ENCODE measurements at places on chromosomes 3 and 15. TPM values are rescaled to one million over a fixed set of nuclear protein-coding genes. Genes with fewer than 3 reads are reported as not detected.

Gene ERC2
- not detected for total RNA-seq

DNA sequence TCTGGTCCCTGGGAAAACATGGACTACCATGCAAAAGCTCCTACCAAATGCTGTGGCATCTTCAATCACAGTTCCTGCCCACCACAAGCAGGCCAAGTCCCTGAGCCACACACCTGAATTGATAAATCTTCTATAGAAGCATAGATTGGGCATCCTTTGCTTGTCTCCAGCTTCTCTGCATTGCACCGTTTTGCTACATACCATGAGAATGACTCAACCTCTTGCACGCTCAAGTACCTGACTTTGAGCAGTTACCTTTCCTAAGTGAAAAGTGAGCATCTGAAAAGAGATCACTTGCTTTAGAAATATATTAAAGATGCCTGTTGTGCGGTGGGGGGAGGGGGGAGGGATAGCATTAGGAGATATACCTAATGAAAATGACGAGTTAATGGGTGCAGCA lies 31.3 kb downstream of the GATM start:
- DNase-seq, result no peak

Gene COL8A1
- not detected for total RNA-seq

Gene PPM1M
- total RNA-seq, result 111 TPM

DNA sequence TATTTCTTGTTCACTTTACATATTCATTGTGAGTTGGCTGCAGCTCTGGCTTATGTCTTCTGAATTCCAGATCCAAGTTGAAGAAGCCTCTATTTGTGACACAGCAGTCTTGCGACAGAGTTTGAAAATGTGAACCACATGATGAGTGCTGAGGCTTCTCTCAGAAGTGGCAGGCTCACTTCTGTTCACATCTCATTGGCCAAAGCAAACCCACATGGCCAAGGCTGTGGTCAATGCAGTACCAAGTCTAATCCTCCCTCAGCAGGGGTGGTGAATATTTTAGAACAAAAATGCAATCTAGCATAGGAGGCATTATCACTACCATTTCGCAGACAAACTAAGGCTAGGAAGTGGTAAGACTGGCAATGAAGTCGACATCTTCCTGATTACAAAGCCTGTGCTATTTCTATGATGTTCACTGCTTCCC lies 45.2 kb downstream of the CDCP1 start:
- DNase-seq, result no peak

Gene CCNB2
- total RNA-seq, result 74.7 TPM

DNA sequence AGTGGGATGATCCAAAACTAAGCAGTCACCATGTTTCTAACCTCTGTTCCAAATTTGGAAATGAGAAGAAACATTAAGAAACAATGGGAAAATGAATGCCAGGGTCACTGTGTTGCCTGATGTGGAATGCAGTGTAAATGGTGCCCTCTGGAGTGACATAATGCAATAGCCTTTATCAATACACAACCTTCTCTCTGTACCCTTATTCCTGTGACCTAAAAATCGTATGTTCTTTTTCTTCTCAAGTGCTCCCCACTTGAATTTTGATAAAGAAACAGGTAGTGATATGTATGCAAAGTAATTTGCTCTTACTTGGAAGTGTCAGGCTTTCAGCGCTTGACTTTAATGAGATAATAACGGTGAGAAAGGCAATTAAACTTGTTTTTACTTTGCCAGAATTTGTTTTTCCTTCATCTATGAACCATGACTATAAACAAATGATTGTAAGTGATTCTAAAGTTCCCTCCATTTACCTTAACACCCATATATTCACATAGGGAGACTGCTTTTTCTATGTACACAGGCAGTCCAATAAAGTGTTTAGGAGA lies 145.8 kb upstream of the THRB start:
- DNase-seq, result no peak

GRCh38 chr3:105444725-105445124 lies 78.0 kb downstream of the ALCAM start:
- DNase-seq, result no peak

- no peak for DNase-seq
Measured at GRCh38 chr3:64625381-64625780, 62.4 kb downstream of the ADAMTS9 start.

DNA sequence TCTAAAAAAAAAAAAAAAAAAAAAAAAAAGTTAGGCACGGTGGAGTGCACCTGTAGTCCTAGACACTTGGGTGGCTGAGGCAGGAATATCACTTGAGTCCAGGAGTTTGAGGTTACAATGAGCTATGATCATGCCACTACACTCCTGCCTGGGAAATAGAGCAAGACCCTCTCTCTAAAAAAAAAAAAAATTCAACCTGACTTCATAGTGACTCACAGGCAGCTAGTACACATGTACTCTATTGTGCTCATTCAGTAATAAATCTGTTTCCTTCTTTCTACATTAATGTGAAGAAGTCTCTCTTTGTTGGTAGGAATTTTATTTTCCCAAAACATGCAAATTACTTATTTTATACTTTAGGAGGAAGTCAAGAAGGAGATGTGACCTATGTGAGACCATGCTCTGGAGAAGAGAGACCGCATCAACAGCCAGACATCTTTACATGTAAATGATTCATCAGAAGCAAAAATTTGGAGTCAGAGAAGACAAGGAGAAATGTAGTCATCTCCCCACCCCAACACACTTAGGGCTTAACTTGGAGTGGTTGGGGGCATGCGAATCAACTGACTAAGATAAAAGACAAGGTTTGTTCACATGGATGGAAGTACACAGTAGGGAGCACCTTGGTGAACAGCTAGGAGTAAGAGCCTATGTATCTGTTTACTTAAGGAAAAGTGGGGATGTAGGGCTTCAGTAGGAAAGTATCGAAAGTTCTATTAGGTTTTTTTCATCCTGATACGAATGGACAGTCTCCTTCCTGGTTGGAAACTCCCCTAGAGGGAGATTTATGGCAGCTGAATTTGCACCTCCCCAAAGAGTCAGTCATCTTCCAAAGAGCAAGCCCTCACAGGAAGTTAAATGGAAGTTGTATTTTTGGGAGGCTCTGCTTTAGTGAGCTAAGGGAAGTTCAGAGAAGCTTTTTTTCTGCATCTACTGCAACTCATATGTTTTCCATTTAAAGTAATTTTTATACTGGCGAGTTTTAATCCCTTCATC lies 23.0 kb upstream of the NMD3 start:
- no peak for DNase-seq

GRCh38 chr3:130686833-130687232 lies 59.8 kb downstream of the PIK3R4 start:
- no peak for DNase-seq

DNA sequence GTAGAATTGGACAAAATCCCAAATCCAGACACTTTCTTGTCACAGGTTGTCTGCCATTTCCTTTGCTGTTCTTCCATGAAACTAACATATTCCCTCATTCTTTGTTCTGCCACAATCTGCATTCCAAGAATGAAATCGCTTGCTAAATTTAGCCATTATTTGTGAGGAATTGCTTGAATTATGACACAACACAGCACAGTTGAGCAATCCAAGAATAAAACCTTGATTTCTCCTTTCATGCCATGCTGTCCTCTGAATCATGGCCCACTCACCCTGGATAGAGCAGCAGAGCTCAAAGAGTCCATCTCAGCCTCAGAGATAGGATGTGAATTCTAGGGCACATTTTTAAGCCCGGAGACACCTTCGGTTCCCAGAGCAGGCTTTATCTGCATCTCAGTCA lies 35.2 kb upstream of the GREM1 start:
- DNase-seq, result no peak

Gene NECTIN3
- 11.3 TPM for total RNA-seq

DNA sequence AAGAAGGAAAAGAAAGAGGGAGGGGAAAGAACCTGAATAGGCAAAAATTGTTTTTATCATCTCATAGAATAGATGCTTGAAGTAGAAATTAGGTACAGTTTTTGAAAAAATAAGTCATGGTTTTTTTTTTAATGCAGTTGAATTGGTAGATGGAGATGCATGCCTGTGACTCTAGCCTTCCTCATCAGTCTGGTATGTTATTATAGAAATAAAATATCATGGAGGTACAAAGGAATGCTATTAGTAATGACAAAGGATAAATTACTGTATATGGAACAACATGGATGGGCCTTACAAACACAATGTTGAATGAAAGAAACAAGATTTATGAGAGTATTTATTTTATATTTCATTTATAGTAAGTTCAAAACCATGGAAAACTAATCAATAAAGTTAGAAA lies 162.4 kb upstream of the GALNT15 start:
- no peak for DNase-seq

- no peak for DNase-seq
Measured at GRCh38 chr3:4943549-4943948, 35.7 kb upstream of the BHLHE40 start.

- DNase-seq, result peak; percentile 60
Measured at GRCh38 chr3:122560680-122561079, 3.4 kb downstream of the PARP9 start.

DNA sequence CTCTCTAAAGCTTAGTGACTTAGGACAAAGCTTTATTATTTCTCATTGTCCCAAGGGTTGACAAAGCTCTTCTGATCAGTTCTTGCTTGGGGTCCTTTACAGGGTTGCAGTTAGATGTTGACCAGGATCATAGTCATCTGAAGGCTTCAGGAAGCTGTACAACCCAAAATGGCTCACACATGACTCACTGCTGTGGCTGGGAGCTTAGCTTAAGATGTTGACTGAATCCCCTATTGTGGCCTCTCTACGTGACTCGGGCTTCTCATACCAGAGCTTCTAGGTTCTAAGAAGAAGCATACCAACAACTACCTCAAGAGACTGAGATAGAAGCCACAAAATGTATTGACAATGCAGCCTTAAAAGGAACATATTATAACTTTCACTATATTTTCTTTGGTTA lies 569.6 kb upstream of the ROBO2 start:
- DNase-seq, result no peak

DNA sequence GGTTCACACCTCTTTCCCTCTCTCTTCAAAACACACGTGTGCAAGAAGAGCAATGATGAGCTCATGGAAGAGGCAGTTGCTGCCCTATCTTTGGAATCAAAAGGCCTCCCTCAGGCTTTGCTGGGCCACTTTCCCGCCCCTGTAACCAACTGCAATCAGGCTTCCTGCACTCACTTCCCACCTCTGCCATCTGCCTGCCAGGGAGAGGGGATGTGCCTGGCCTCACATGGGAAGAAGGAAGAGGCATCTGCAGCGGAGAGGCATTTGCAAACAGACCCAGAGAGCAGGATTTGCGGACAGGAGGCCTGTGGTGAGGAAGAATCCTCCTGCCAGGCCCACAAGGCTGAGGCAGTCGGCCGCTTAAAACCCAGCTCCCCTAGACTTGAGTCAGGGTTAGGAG lies 175.6 kb upstream of the ATP10A start:
- no peak for DNase-seq

Gene CCDC50
- total RNA-seq, result 13.6 TPM

DNA sequence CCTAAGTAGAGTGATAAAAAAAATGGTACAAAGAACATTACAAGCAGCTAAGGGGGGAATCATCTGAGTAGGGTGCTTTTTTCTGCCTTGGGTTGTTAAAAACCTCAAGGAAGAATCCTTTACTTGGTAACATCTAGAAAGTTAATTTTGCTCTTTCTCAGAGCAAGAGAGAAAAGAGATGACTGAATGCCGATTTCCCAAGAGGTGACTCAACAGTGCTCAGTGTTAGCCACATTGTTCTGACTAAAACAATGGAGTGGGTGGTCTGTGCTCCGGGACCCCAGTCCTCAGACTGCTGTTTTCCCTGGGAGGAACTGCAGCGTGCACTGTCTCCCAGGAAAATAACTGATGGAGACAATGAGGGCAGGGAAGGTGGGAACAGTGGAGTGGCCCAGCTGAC lies 41.1 kb upstream of the RASGRP1 start:
- peak; percentile 44 for DNase-seq

Gene C2CD4B
- 1.5 TPM for total RNA-seq

Gene CYP1A2
- not detected for total RNA-seq

DNA sequence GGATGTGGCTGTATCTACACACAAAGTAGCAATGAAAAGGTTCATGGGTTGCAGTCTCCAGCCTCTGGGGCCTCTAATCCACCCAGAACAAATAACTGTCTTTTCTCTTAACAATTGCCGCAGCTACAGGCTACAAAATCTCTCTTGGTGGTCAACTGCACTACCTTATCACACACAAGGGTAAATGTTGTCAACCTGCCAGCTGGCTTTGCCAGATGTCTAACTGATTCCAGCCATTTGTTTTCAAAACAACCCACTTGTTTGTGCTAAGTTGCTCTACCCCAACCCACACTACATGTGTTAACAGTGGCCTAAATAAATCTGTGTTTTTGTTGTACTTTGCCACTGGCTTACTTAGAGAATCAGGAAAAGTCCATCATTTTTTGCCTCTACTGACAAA lies 447.3 kb downstream of the TAFA4 start:
- DNase-seq, result no peak

DNA sequence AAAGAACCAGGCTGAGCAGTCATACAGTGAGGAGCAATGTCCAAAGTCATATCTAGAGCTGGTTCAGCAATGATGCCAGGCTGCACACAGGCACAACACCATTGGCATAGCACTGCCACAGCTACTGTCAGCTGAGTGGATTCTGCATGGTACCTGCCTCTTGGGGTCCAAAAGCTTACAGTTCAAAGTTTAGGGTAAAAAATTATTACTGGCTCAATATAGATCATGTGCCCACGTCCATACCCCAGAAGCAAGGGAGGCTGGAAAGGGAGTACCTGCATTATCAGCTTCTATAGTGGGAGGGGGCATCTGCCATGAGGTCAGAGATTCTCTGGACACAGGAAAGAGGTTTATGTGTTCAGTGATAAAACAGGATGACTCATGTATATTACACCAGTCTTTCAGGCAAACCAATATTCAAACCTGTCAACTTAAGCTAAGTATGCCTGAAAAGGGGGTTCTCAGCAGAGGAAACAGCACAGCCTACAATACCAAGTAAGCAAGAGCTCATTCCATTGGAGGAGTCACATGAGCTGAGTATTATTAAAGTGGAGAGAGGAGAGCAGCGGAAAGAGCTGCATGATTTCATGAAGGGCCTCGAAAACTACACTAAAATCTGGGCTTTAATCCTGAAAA lies 99.0 kb downstream of the ANO10 start:
- no peak for DNase-seq

DNA sequence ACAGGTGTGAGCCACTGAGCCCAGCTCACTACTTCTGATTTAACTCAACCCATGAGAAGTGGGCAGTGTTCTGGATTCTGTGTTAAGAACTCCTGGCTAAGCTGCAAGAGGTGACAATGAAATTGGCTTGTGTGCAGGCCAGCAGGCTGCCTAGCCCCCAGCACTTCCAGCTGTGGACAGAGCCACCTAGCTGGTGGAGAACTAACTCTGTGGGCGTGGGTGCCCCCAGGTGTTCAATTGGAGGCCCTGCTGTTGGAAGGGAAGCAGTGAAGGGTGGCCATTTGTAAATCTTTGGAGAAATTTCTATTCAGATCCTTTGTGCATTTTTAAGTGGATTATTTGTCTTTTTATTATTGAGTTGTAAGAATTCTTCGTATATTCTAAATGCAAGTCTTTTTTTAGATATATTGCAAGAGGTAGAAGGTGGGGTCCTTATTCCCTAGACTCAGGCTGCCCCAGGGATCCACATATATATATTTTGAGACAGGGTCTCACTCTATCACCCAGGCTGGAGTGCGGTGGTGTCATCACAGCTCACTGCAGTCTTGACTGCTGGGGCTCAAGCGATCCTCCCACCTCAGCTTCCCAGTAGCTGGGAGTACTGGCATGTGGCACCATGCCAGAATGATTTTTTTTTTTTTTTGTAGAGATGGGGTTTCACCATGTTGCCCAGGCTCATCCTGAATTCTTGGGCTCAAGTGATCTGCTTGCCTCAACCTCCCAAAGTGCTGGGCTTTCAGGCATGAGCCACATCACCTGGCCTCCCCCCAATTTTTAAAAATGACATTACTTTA lies 7.2 kb upstream of the SCAMP5 start:
- DNase-seq, result peak; percentile 68

Gene RTP3
- total RNA-seq, result not detected

Gene NKTR
- total RNA-seq, result 73.9 TPM

Gene NOX5
- total RNA-seq, result not detected

- DNase-seq, result no peak
Measured at GRCh38 chr3:39753391-39753790, 56.0 kb upstream of the MYRIP start.
